Stimulated activated CD8-positive, alpha-beta memory T cell treated with anti-CD3 and anti-CD28 coated beads, Interleukin-7, amount 100 ng/mL, for 1 hour (primary cell): ENCODE measurements at places on chromosomes 1 and 21.

GRCh38 chr1:183079712-183080388 is 56.6 kb downstream of the LAMC1 start:
- no peak for DNase-seq

GRCh38 chr1:183991756-183992155 is 45.8 kb downstream of the COLGALT2 start:
- no peak for DNase-seq

GRCh38 chr21:26967062-26967913 is at the start of gene ADAMTS5:
ADAMTS5 (minus strand) TSS chr21:26967088; CDS start chr21:26966391, 697 bp downstream.
- no peak for DNase-seq

DNA sequence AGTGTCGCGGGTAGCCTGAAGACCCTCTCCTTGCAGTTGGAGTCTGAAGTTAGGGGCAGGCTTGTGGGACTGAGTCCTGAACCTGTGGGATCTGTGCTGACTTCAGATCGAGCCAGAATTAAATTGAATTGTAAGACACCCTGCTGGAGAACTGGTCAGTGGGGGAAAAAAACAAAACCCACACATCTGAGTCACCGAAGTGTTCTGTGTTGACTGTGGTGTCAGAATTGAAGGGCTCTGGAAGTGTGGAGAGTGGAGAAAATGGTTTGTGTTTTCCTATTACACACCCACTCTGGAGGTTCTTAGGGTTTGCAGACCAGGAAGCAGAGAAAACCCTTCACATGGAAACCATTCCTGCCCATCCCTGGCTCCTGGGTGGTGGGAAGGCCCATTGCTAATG is 209.5 kb upstream of the GALNT2 start:
- no peak for DNase-seq

GRCh38 chr1:99957818-99958217 is 12.0 kb upstream of the SLC35A3 start:
- DNase-seq = no peak

GRCh38 chr21:34836103-34836932 is 167.5 kb downstream of the CLIC6 start:
- no peak for DNase-seq

- DNase-seq = no peak
Observed at GRCh38 chr1:160408864-160409263, 8.5 kb downstream of the VANGL2 start.

DNA sequence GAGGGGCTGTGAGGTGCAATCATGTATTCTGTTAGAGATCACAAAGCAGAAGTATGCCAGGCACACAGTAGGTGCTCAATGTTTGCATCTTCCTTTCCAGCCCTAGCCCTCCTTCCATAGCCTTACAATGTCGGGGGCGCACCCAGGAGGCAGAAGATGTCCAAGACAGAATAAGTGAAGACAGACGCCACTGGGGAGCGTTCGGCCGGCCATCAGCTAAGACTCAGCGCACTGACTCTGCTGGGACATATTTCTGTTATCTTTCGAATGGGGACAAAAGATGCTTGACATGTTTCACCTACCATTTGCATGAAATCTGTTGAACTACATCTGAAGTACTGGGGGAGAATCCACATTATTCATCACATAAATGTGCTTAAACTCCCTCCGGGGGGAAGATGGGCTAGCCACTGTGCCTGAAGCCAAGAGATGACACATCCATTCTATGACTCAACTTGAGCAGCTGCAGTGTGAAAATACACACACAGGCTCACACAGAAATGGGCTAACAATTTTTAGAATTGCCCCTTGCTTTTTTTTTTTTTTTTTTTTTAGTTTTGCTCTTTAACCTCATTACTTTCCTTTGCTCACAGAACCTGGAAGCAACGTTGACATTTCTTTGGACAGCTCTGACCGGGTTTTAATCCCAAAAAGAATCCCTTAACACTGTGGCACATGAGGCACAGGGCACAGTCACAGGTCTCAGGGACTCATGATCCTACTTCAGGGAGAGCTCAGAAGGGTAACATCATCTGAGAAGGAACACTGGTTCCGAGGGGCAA is 7.9 kb downstream of the TIAM1 start:
- DNase-seq = no peak

GRCh38 chr1:64047549-64047996 is 155.8 kb upstream of the UBE2U start:
- DNase-seq = no peak

DNA sequence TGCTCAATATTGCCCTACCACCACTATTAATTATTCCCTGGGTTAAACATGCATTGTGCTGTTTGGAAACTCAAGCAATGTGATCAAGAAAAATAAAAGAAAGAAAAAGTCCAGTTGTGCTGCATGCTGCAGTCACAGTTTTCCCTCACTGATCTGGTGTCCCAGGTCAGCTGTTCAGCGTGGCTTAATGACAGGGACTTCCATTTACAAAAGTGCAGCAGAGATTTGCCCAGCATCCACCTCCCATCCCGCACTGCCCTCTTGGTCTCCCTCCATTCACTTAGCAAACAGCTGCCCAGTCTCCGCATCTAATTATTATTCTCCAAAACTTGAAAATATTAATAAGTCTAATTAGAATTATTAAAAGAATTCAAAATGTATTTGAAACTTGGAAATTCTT is 2.0 kb upstream of the OR2T4 start:
- DNase-seq = no peak

DNA sequence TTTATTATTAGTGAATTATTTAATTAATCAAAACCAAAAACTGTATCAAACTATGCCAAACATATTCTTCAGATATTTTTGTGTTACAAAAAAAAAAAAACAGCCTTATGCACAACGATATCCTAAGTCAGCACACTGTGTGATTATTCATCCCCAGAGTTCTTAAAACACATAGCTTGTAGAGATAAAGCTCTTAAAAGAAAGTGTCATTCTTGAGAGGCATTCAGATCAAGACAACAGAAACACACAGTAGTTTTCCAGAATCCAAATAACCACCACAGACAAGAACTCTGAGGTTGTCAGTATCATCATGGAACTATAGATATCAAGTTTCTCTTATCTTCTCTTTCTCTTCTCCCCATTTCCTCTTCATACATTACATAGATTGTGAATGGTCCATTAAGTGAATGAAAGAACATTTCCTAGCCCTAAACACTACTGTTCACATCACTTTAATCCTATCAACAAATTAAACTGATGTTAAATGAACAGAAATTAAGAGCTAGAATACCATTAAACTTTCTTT is 13.5 kb downstream of the ZZZ3 start:
- DNase-seq = no peak

DNA sequence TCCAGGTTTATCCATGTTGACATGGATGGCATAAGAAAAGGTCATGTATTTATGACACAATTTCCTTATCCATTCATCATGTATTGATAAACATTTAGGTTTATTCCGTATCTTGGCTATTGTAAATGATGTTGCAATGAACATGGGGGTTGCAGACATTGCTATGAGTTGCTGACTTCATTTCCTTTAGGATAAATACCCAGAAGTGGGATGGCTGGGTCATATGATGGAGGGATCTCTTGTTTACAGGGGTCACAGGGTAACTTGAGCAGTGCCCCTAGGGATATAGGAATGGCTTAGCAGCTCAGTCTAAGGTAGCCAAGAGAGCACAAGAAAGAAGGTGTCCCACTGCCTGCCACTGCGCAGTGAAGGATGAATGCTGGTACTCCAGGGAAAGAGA is 229.6 kb upstream of the COA6 start:
- DNase-seq = no peak

DNA sequence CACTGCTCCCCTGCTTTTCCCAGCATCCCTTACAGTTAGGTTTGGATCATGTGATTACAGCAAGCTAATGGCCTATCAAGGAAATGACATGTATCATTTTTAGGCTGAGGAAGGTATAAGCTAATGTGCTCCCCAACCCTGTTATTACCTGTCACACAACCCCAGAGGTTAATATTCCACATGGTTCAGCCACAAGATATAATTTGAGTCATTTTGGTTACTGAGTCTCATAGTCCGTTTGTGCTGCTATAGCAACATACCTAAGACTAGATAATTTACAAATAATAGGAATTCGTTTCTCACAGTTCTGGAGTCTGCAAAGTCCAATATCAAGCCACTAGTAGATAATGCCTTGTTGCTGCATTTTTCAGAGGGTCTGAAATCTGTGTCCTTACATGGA is 29.1 kb upstream of the SLC16A1 start:
- no peak for DNase-seq

GRCh38 chr1:180839547-180839946 is 73.2 kb upstream of the KIAA1614 start:
- no peak for DNase-seq

DNA sequence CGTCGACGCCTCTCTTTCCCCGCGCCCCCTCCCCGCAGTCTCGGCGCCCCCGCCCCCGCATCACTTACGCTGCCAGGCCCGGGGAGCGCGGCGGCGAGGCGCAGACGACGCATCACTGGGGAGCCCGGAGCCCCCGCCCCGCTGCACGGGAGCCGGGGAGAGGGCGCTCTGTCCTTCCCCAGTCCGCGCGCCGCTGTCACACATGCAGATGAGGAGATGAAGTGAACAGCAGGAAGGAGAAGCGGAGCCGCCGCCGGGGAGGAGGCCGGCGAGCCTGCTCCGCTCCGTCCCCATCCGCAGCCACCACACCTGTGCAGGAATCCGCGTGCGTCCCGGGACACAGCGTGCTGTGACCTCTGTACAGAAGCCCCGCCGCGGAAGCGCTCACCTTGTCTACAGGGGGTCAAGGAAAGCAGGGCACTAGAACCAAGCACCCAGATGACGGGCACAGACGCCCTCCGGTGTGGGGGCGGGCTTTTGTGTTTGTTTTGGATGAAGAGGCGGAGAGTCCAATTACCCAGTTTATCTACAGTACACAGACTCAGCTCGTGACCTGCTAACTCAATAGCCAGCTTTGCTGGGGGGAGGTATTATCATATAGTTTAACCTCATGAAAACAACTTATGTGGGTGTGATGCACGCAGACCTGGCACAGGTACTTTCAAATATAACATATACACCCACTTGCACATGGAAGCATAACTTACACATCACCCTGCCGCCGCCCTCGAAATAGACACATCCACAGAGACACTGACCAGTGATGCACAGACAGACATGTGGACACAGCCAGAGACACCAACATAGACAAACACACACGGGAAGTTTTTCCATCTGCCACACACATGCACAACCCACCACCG is 12.4 kb downstream of the KLHDC8A start:
- no peak for DNase-seq

DNA sequence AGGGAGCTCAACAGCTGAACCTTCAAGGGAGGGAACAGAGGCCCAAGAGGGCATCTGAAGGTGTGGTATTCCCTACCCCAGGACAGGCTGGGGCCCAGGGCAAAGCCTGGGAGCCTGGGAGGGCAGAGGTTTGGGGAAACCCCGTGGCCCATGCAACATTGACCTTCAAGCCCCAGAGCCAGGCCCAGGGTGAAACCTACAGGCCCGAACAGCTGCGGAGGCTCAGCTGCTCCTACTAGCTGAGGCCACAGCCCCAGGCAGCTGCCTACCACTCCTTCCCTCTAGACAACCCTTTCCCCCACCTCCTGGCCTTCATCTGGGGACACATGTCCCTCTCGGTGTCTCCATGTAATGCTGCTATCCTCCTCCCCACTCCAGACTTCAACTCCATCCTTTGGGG is 3.2 kb downstream of the LAD1 start:
- no peak for DNase-seq

- no peak for DNase-seq
Observed at GRCh38 chr1:36857754-36858153, 176.6 kb downstream of the GRIK3 start.

DNA sequence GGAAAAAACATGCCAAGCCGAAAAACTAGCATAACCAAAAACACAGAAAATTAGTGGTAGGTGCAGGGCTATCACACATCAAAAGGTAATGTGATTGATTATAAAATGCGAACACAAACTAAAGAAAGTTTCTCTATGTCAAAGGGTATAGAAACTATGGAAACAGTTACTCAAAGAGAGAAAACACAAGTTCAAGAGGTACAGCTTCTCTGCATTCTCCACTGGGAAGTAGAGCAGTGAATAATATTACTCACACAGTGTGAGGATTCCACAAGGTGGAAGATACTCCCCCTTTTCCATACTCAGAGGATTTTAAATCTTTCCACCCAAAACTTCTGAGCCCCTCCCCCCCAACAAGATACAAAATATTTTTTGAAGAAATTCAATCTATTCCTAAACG is 18.6 kb downstream of the AKT3 start:
- no peak for DNase-seq

GRCh38 chr1:38991638-38992411 is 749 bp downstream of the AKIRIN1 start:
- no peak for DNase-seq

DNA sequence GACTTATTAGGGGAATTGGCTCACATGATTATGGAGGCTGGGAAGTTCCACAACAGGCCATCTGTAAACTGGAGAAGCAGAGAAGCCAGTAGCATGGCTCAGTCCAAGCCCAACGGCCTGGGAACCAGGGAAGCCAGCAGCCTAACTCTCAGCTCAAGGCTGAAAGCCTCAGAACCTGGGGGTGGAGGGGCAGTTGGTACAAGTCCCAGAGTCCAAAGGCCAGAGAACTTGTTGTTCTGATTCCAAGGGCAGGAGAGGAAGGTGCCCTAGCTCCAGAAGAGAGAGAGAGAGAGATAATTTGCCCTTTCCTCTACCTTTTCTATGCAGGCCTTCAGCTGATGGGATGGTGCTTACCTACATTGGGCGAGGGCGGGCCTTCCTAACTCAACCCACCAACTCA is 55.3 kb downstream of the MAN1C1 start:
- DNase-seq = no peak

DNA sequence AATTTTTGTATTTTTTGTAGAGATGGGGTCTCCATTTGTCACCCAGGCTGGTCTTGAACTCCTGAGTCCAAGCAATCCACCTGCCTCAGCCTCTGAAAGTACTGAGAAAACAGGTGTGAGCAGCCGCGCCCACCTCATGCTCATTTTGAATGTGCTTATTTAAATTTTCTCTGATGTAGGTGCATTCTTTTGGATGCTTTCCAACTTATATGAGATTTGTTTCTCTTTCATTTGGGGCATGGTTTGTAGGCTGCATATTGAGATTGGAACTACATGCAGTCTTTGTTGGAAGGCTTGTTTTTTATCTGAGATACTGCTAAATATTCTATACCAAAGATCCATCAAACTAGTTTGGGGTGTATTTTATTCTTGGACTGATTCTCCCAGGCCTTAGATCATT is 81.0 kb upstream of the IVNS1ABP start:
- DNase-seq = no peak

GRCh38 chr1:158043232-158043631 is 49.8 kb downstream of the KIRREL1 start:
- no peak for DNase-seq

- DNase-seq = no peak
Observed at GRCh38 chr1:197782722-197783360, 7.6 kb upstream of the DENND1B start.

- DNase-seq = no peak
Observed at GRCh38 chr1:70211541-70211940, 6.2 kb upstream of the LRRC40 start.
